Mesenteric fat pad (tissue), 1 donor: ENCODE measurements at places on chromosomes 3 and 15.

DNA sequence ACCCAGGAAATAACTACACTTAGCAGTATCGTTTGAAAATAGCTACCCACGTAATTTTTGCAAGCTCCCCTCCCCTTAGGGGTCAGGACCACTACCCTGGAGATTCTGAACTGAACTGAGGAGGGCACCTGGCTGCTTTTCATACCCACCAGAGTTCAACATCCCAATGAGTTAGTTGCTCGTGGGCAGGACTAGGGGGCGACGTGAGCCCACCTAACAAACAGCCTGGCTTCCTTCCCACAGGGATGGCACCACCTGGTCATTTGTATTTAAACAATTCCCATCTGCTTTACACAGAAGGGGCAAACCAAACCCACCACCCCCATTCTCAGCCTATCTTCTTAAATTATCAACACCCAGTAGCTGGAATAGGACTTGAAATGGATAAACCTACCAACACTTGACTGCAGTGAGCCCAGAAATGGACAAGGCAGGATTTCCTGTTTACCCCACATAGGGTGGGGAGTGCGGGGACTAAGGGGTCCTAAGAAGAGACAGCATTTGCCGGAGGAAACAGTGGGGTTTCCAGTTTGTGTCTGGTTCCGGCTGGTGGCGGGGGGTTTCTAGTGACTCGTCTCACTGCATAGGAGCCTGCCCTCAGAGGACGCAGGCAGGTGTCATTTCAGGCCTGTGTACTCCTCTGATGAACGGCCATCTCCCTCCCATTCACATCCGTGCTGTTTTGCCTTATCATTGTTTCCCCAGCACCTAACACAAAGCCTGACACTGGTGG lies 11.6 kb upstream of the VGLL4 start:
- no peak for DNase-seq

- peak; percentile 26 for DNase-seq
Measured at GRCh38 chr3:138338244-138338643, 8.6 kb upstream of the NME9 start.

- no peak for DNase-seq
Measured at GRCh38 chr3:42803414-42804105, 730 bp downstream of the HIGD1A start.

GRCh38 chr15:77039848-77040247 lies 31.1 kb downstream of the TSPAN3 start:
- DNase-seq: no peak

DNA sequence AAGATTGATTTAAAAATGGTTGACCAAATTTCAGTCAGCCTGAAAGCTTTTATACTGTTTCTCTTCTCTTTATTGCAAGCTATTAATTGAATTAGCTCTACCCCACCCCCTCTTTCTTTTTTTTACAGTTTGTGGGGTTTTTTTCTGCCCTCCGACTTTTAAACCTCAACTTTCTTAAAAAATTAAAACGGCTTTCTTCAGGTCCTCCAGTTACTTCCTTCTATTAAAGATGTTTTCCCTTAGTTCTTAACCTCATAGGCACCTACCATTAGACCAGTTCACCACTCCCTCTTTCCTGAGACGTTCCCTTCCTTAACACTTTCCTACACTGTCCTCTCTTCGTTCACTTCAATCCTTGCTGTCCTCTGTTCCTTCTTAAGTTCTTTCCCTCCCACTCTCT lies 52.4 kb downstream of the ATP8B4 start:
- DNase-seq: no peak

- no peak for DNase-seq
Measured at GRCh38 chr15:70088887-70089691, 8.6 kb downstream of the TLE3 start.
